ENCODE measurements at places on chromosomes 13 and 19.

- peak; percentile 87 for DNase-seq
These were observed 759 bp downstream of the ZMYM2 start for GRCh38 chr13:19959141-19959830.

DNA sequence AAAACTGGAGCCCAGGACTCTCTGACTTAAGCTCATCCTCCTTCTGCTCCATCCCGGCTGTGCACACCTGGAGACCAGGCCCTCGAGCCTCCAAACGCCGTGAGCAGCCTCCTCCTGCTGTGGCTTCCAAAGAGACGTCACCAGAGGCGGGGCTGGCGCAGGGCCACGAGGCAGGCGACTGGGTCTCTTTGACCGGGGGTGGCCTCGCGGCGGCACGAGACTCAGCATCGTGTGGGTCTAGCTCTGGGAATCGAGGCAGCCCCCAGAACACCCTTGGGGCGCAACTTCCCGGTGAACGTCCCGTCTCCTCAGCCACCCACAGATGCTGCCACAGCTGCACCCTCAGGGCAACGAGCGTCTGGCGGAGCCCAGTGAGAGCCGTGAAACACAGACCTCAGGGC is 22.8 kb downstream of the RASA3 start:
- no peak for DNase-seq

DNA sequence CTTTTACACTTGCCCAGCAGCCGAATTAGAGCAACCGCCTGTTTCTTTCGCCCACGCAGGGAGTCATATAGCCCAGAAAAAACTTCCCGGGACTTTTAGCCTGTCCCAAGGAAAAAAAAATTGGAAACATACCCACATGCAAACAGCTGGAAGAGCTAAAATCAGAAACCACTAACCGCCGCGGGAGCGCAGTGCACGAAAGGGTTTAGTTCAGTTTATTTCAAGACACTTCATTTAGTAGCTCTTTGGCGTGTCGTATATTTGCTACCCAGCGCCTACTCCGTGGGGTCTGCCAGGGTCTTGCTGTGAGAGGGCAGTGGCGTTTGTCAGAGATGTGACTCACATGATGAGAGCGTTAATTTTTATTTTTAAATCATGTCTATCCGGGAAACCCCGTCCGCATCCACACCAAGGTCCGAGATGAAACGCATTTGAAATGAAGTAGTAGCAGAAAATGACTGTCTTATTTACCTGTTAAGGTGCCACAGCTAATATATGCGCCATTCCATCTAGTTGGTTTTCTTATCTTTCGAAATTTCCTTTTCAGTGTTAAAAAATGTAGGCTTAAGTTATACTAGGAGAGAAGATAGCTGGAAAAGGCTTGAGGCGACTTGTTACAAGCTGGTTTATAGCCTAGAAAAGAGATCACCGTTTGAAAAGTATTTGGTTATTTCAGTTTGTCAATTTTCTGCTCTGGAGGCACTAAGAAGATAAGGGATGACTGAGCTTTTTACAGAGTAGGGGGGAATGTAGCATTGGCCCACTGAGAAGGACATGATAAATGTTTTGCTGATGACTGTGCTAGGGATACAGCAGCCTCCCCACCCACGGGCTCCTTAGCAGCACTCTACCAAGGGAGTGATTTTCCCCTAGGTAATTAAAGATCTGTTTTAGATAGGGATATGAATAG is 1.7 kb downstream of the KLF5 start:
- DNase-seq, result no peak

DNA sequence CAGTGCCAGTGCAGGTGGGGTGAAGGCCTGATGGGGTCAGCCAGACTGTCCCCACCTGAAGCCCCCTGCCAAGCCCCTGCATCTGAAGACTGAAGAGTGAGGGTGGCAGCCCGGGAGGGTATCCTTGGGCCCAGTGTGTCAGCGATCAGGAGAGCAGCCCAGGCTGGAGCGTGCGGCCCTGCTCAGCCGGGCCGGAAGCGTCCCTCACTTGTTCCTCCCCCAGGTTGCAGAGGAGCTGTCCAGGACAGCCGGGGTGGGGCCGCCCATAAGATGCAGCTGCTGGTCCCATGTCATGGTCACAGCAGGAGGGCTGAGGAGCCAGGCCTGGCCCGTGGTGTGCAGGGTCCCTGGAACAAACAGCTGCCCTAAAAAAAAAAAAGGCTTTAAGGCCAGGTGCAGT is 55.4 kb downstream of the KDM4B start:
- DNase-seq, result no peak

- no peak for DNase-seq
These were observed 23.9 kb upstream of the URAD start for GRCh38 chr13:28012383-28012782.

DNA sequence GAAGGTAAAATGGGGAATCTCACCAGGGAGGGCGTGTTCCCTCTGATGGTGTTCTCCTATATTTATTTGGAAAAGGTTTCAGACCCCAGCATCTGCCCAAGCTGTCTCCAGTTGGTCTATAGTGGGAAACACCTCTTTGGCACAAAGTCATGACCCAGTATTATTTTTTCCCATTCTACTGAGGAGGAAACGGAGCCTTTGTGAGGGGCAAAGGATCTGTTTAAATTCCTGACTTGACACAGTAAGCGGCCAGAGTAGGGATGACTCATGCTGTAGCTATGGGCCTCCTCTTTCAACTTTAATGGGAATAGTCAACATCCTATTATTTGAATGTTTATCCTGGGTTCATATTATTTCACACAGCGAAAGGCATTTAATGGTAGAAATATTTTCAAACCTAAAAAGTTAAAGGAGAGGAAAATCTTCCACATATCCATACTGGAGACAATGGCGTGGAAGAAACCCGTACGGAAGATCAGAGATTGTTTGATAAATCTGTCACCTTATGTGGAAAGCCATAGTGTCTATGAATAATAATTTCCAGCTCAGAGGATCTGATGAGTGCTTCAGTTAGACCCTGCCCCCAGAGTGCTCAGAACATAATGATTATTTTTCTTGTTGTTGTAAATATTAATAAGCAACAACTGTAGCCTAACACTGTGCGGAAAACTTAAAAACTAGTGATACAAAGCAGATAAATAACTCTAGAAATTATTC is 126.0 kb downstream of the FOXO1 start:
- no peak for DNase-seq

- DNase-seq, result no peak
These were observed 16.5 kb downstream of the DGKH start for GRCh38 chr13:42064966-42065365.
